Hepatic stellate cell (primary cell): ENCODE measurements at places on chromosomes 7 and 10.

DNA sequence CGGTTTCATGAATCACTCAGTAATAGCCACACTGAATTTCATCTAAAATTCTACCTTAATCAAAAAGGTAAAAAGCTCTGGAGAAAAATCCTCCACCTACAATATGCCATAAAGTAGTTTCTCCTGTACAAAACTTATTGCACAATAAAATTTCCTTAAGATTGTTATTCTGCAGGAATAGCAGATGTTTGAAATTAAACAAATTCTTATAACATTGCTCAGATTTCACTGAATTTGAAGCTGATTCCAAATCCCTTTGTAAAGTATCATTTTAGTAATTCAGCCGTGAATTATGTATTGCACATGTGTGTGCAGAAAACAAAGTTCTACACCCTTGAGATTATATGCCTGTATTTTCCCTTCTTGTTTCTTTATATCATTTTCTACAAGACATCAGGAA is 123.8 kb downstream of the AMPH start:
- DNase-seq: no peak

DNA sequence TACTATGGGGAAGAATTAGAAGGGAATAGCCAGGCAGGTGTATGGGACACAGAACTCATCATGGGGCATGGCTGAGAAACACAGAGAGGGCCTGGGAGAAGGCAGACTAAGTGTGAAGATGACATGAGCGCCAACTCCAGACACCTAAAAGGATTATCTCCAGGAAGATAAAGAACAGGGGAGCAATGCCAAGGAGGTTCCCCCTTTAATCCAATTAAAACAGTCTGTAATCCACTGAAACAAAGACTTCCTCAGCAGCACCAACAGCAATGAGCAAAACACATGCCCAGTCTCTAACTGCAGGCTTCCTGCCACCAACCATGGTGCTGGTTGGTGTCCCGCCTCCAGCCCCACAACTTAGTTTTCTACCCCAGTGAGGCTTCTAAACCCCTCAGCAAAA is 108.9 kb downstream of the GRID1 start:
- no peak for DNase-seq

GRCh38 chr7:123975084-123975483 is 50.0 kb downstream of the SPAM1 start:
- no peak for DNase-seq

- no peak for DNase-seq
These were observed 41.3 kb downstream of the CCDC6 start for GRCh38 chr10:59865101-59865500.

- no peak for DNase-seq
These were observed 138.4 kb downstream of the BICC1 start for GRCh38 chr10:58651040-58651439.

GRCh38 chr10:77637532-77638320 is at the start of gene KCNMA1:
Gene KCNMA1, minus strand, starts transcription at chr10:77637808.
- DNase-seq: peak; percentile 48

DNA sequence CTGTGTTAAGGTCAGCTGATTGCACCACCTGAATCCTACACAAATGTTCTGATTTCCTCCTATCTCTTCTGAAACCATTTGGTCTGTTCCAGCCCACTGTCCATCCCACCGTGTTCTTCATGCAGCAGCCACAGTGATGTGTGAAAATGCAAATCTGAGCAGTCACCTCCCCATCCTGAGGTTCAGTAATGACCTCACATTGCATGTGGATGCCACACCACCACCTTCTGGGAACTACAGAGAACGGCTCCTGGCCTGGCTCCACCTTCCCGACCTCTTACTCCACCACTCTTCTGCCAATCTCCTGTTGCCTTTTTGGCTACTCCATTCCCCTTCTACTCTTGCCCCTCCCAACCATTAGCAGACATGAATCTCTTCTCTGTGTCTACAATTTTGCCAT is 244.4 kb downstream of the TNS3 start:
- DNase-seq: no peak

GRCh38 chr7:127782654-127783559 is 130.9 kb downstream of the SND1 start:
- DNase-seq: no peak

- no peak for DNase-seq
These were observed 142.1 kb upstream of the EEPD1 start for GRCh38 chr7:36010656-36011587.

DNA sequence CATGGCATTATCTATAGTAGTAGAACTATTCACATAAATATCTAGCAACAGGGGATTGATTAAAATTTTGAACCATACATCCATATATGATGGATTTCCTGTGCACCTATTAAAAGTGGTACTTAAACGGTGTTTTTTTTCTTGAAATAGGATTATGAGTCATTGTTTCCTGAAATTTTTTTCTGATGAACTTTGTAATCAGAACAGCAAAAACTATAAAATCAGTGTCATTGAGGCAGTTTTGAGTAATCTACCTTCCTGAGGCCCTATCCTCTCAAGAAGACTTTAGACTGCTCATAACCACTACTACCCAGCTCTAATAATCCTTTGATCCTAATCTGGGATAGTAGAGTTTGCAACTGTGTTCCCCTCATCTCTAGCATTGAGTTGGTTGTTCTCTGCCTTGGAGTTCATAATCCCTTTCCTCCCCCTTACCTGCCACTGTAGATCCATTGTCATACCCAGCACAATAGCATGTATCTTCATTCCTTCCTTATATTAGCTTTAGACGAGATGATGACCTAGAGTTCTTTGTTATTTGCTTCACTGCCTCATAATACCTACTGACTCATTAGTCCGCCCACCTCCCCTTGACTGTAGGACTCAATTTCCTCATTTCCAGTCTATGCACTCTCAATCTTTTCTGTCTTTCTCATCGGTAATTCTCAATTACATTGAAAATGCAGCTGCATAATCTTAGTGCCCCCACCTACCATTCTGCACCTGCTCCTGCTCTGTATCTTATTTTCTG is 133.4 kb downstream of the LRRC4 start:
- no peak for DNase-seq

- DNase-seq: no peak
These were observed 206.7 kb upstream of the PTPRZ1 start for GRCh38 chr7:121666306-121666705.

GRCh38 chr10:97103316-97104080 is 82.3 kb downstream of the SLIT1 start:
- DNase-seq: no peak

GRCh38 chr7:37218956-37219355 is 229.7 kb downstream of the ELMO1 start:
- no peak for DNase-seq
